Stimulated activated CD8-positive, alpha-beta memory T cell treated with anti-CD3 and anti-CD28 coated beads, Interleukin-2, amount 100 ng/mL, for 48 hours (primary cell): ENCODE measurements at places on chromosomes 16 and 17.

- DNase-seq = no peak
Measured at GRCh38 chr17:33214996-33215395, 78.1 kb downstream of the ASIC2 start.

DNA sequence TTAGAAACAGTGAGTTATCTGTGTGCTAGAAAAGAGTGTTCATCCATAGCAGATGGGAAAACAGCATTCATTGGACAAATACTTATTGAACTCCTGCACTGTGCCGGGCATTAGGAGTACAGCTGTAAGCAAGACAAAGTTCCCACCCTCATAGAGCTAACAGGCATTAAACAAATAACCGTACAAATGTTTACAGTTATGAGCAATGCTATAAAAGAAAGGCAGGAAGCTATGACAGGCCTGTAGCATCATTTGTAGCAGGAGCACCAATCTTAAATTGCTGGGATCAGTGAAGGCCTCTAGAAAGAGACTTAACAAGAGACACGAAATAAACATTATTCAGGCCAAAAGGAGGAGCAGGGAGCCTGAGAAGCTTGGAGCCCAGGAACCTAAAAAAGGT, 15.6 kb downstream of the SDR42E1 start:
- DNase-seq = no peak

GRCh38 chr16:86184185-86184584, 285.2 kb downstream of the IRF8 start:
- DNase-seq = no peak

GRCh38 chr17:33334703-33335102, 41.6 kb upstream of the ASIC2 start:
- no peak for DNase-seq

DNA sequence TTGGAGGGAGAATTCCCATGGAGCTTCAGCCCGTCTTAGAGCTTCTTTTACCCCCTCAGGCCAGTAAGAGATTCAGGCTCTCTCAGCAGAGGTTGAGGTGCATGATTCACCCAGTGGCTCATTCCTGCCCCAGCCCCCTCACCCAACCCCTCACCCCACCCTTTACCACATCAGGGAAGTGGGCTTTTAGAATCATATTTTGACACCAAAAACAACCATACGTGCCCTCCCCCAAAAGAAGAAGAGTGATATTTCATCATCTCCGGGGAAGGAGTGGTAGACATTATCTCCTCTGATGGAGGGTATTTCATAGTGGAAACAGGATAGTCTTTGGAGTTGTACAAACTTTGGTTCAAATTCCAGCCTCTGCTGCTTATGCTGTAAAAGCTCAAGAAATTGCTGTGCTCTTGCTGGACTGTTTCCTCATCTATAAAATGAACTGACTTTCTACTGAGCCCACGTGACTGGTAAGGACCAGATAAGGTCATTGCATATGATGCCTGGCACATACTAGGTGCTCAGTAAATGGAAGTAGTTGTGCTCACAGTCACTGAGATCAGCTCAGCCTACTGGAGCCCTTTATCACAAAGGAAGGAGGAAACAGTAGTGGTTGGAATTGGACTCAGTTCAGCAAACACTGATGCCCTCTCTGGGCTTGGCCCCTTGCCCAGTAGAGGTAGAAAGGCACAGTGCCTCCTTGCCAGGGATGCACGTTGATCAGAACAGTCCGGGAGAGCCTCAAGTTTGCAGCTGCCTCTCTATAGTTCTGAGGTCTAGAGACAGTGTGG, 18.3 kb upstream of the CCL5 start:
- DNase-seq = no peak

- DNase-seq = no peak
Measured at GRCh38 chr17:77677630-77678029, 280.9 kb upstream of the TNRC6C start.

- peak; percentile 28 for DNase-seq
Measured at GRCh38 chr16:87560428-87561199, 41.7 kb upstream of the JPH3 start.

DNA sequence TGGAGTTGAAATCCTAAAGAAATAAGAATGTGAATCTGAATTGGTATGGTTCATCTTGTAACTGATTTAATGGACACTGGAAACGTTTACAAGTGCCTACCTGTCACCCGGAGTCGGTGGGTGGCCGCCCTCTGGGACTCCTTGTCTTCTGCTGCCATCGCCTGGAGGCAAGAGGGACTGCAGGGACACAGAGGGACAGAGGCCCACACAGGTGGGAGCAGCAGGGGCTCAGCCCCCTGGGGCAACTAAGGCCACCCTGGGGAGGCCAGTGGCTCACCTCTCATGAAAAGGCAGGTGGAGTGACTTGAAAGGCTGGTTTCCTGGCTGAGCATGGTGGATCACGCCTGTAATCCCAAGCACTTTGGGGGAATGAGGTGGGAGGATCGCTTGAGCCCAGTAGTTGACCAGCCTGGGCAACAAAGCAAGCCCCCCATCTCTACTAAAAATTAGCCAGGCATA, 23.2 kb downstream of the TMEM92 start:
- peak; percentile 67 for DNase-seq

DNA sequence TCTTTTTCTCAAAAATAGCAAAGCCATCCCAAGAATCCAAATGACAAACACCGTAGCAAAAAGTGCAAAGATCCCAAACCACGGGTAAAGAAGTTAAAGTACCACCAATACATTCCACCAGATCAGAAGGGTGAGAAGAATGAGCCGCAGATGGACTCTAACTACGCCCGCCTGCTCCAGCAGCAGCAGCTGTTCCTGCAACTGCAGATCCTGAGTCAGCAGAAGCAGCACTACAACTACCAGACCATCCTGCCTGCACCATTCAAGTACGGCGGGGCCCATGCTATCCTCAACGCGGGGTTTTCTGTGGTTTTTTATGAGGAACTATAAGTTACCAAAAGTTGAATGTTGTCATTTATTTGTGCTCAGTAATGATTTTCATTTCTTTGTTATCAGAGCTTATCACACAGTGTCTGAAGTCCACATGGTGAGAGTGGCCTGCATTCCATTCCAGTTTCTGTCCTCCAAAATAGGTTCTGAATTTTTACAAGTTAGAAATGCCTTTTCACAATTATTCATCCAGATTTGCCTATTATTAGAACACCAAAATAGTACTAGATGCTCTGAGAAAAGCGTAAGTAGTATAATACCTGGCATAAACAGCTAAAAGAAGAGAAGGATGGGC, 169.2 kb downstream of the MRTFB start:
- no peak for DNase-seq

DNA sequence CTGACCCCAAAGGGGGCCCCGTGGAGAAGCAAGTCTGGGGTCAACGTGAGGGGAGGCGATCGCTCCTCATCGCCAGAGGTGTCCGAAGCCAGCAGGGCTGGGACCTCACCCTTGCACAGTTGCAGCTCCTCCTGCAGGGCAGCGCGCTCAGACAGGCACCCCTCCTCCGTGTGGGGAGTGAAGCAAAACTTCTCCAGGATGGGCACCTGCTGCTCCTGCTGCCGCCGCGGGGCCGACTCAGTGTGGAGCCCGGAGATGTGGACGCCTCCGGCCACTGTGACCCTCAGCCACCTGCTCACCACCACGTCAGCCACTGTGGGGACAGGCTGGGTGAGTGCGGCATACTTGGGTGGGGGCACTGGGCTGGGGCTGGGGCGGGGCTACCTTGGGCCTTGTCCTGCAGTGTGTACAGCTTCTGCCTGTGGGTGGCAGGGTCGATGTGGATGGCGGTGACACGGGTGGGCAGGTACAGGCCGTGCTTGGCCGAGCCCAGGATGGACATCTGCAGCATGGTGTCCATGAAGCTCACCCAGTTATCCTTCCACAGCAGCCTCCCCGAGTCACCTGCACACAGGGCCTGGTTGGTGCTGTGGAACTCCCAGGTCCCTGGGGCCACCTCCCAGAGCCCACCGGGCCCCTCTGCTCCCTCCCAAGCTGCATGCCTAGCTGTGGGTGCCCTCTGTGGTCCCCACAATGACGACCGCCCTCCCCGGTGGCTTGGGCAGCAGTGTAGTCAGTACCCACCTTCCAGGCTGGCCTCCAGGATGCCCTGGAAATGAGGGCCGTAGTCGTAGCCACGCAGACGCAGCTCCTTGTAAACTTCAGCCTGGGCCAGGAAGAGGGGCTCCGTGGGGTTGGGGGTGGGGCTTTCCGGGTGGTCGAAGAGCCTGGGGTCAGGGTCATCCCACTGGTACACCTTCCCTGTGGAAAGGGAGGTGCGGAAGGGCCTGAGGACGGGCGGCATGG, 10.8 kb downstream of the FASN start:
- no peak for DNase-seq

DNA sequence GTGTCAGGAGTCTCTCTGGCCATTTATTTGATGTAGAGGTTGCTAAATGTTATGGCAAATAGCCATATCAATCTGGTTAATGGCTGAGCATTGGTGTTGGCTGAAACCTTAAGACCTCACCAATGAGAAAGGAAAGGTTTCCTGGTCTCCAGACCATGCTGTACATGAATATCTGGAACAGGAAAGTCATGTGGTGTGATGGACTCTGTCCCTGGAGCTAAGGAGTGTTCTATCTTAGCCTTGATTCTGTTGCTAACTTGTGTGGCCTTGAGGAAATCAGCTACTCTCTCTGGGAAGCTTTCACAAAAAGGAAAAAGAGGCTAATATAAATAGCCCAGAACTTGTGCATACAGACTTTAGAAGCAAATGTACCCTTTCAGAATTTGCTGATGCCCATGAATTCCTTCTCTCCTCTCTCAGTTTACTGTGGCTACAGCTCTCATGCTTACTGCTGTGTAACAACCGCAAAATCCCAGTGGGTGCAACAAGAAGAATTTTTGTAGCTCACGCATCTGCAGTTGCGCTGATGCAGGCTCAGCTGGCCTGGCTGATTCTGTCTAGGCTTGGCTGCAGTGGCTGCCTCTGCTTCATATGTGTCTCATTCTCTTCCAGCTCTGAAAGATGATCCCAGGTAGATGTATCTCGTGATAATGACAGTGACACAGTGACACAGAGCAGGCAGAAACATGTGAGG, 287.5 kb downstream of the NPIPA8 start:
- no peak for DNase-seq

DNA sequence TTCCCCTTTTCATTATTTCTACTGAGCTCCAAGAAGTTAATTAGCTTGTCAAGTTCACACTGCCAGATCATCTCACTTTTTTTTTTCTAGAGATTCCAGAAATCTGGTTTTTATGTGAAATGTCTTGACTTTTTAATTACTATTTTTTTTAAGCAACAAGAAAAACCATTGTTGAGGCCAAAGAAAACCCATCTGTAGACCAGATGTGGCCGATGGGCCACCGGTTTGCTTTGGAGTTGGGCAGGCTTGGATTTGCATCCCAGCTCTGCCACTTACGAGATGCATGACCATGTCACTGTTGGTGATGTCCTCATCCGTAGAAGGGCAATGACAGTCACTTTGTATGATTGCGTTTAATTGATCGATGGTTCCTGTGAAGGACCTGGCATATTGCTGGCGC, 34.2 kb upstream of the MRTFB start:
- no peak for DNase-seq

- DNase-seq = no peak
Measured at GRCh38 chr17:74288785-74289184, 14.8 kb downstream of the DNAI2 start.

- peak; percentile 44 for DNase-seq
Measured at GRCh38 chr17:7478276-7479212, 887 bp downstream of the ZBTB4 start.

DNA sequence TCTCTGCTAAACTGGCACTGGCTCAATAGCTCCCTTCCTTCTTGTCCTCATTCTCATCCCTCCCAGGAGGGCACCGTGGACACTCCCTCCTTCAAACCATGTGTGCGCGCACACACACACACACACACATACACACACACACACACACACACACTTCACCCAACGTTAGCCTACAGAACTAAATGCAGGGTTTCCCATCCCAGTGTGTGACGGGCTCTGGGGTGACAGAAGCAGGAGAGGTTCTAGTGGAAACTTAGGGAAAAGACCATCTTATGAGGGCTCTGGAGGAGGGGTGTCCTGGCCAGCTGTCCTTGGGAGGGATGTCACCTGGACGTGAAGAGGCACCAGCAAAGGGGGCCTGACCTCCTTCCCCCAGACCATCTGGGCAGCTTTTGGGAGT, 19.7 kb downstream of the OSBPL7 start:
- no peak for DNase-seq

- no peak for DNase-seq
Measured at GRCh38 chr17:4583206-4583605, 1.1 kb upstream of the SMTNL2 start.

DNA sequence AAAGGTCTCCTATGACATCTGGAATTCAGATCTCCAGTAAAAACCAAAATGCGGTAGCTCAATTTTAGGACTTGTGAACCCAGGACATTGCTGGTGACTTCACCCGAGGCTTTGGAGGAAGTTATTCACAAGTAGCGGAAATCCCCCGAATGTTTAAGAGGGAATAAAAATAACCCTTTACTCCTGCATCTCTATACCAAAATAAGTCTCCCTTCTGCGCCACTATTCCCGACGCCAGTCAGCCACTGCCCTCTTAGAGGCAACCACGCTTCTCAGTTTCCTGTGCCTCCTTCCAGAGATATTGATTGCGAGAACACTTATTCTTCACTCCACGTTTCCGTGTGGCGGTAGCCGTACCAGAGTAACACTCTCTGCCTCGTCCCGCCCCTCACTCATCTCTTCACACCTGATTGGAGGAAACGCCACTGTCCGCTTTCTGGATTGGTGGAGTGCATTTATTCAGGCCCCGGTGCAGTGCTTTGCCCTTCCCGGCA, 27.4 kb downstream of the EMP2 start:
- DNase-seq = peak; percentile 18

DNA sequence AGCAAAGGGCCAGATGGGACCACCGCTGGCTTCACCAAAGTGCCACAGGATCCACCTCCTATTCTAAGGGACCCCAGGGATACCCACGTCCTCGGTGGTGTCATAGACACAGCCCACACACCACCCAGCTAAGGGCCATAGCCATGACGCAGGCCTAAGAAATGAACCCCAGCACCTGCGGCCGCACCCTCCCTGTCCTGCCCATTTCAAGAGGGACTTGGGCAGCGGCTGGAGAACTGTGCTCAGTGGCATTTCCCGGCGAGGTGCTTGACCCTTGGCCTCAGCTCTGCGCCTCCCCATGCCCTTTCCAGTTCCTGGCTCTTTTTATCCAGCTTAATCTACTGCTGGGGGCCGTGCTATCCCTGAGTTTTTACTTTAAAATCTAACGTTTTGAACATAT, 27.3 kb downstream of the ZNF778 start:
- no peak for DNase-seq

DNA sequence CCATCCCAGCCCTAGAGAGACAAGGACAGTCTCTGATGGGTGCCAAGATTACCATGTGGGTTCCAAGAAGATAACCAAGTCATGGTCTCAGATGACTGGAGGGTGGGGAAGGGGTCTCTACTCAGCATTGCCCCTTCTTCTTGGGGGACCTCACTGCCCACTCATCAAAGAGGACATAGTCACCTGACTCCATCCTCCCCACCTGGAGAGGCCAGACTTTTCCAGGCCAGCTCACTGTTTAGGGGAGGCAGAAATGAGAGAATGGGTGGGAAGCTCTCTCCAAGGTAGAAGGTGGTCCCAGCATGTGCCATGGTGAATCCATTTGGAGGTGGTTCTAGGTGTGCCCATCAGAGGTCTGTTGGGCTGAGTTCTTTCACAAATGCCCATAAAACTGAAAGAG, 20.7 kb upstream of the IL21R start:
- no peak for DNase-seq

- DNase-seq = no peak
Measured at GRCh38 chr17:18877104-18877645, 19.2 kb downstream of the PRPSAP2 start.

GRCh38 chr16:75948441-75948840, 222.2 kb upstream of the CPHXL start:
- no peak for DNase-seq
